ENCODE measurements at places on chromosomes 4 and X.

GRCh38 chr4:7857238-7857701 is 82.4 kb downstream of the AFAP1 start:
- no peak for DNase-seq

DNA sequence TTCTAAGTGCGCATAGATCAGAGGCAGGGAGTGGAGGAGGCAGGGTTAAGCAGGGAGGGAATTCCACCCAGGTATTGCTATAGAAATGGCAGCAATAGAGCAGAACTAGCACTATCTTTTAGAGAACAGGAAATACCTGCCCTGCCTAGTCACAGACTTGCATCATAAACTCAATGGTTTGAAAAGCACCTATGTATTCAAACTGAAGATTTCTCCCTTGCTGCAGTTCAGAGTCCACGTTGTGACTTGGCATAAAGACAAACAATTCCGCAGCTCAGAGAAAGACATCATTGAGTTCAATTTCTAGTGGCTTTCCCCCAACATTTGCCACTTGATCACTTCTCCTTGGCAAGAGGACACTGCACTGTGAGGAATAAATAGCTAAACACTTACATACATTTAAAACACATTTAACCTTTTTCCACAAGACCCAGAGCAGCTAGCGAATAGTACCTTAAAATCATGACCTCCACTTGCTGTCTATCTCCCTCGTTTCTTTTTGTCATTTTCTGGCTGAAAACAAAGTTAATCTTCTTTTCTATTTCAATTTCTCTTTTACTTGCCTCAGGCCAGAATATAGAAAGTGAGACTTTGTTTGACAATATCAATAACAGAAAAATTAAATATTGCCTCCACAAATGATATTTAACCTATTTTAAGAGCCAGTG is 42.4 kb downstream of the SLC7A11 start:
- no peak for DNase-seq

DNA sequence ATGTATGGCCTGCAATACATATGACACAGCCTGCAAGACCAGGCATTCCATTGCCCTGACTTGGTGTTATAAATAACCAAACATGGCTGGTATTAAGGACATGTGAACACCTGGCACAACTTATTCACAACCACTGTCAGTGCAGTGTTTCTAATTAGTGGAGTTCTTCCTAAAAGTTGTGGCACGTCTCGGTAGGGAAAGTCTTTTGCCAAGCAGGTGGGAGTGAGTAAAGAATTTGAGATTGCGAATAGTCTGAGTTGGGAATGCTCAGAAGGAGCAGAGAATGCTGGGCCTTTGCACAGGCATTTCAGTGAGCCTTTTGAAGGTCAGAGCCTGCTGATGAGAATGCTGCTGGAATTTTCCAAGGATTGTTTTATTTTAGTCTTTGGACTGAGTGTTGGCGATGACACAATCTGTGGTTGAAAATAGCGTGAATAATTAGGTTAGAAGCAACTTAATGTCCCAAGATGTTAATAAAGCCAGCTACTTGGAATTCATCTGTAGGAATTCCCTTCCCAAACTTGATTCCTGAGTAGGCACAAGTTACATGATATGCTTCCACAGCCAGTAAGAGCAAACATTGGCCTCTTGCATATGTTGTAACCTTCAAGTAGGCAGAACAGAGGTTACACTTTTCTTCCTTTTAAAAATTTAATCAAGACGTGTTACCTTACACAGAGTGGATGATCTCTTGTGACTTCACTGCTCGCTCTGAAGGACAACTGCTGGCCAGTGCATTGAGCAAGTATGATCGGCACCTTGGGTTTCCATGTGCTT is 83.6 kb upstream of the PGRMC2 start:
- no peak for DNase-seq

GRCh38 chrX:39613997-39614679 is 483.6 kb downstream of the BCOR start:
- peak; percentile 56 for DNase-seq

- DNase-seq, result no peak
Observed at GRCh38 chrX:16416588-16416987, 233.4 kb upstream of the S100G start.

DNA sequence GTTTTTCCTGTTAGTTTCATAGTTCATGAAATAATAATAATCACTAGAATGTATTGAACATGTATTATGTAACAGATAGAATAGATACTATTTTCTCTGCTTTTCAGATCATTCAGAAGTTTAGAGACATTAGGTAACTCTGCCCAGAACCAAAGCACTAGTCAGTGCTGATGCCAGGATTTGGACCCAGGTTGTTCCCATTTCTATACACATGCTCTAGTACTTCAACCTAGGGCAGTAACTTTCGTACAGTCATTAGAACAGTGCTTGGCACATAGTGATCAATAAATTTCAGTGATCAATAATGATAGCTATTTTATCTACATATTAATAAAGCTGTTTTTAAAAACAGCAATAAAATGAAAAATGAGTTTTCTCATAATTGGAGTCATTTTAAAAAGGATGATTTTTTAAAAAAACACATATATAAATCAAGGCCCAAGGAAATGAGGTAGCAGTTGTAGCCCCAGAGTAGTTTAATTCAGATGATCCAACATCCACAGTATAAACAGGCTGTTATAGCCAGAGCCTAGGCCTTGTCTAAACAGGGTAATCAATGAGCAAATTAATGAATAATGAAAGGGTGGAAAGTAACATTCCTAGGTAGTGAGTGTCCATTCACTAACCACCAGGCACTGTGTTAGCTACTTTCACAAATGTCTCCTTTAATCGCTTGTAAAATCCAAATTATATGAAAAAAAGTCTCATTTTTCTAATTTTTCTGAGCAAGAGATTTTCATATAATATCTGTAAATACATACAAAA is 25.6 kb downstream of the TXK start:
- DNase-seq, result no peak

DNA sequence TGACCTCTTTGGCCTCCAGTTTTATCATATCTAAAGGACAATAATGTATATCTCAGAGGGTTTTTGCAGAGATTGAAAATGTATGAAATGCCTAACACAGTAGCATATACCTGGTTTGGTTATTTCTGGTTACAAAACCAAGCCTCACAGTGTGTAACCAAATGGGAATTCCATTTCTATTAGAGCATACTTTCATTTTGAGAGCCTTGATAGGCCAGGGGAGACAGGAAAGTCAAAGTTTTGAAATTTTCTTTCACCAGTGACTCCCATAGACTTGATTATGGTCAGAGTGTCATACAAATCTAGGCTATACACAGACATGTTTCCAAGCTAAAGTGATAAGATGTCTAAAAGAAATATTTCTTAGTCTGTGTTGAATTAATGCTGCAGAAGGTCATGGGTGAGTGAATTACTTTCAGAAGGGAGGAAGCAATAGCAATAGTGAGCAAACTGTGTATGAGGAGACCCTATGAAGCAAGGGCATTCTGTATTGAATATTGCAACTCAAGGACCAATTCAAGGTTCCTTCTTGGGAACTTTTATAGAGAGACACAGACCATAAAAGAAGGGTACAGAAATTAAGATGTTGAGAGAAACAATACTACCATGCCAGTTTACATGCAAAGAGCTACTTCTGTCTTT is 151.1 kb downstream of the PDE5A start:
- DNase-seq, result no peak

- no peak for DNase-seq
Observed at GRCh38 chr4:3337811-3338210, 45.0 kb downstream of the RGS12 start.

- DNase-seq, result no peak
Observed at GRCh38 chr4:109499513-109499912, 60.5 kb upstream of the MCUB start.

DNA sequence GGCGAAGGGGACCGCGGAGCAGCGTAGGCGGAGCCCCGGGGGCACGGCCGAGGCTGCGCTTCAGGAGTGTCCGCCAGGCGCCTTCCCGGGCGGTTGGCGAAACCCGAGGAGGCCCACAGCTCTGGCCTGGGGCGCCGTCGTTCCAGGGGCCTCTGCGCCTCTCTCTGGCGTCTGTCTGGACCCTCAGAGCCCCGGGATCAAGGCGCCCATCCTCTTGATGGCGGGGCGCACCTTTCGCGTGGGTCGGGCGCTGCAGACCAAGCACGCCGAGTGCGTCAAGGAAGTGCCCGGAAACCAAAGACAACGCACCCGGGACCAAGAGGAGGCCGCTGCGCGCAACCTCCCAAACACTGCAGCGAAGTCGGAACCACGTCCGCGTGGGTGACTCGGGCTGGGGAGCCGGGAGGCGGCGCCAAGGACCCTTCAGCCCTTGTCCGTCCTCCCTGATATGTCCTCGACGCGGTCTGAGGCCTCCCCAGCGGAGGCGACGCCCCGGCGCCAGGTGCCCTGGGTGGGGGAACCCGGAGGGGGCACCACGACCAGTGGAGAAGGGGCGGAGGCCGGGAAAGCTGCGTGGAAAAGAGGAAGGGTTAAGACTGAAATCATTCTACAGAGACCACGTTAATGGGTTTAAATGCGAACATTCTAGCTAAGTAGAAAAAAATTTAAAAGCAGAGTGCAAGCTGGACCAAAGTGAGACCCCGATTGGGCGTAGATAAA is 9.9 kb downstream of the HMX1 start:
- no peak for DNase-seq

DNA sequence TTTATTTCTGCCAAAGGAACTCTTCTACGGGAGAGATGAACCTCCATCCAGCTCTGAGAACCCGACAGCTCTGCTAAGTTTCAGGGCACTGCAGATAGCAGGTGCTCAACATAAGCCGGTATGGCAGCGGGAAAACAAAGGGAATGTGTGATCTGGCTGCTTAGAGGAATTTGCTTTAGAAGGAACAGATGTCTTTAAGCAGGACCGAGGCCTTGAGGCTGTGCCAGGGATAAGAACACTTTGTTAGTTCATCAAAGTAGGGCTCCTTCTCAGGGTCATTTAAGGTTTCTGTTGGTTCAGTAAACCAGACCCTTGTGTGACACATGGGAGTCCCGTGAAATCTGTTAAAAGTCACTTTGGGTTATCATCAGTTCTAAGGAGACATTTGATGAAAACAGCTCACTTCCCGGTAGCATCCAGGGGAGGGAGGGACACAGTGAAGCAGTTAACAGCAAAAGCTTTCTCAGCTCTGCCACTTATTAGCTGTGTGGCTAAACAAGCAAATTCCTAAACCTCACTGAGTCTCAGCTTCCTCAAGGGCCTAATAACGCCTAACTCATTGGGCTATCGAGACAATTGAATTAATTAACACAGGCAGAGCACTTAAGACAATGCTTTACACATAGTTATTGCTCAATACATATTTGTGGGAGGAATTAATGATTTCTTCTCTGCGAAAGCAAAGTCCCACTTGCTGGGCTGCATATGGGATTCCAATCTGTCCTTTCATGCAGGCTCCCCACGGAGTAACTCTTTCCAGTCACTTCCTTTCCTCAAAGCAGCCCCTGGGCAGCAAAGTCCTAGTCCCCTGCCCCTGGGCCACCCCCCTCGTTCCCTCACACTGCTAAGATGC is 2.9 kb upstream of the FTSJ1 start:
- no peak for DNase-seq

- no peak for DNase-seq
Observed at GRCh38 chrX:13066391-13066790, 22.0 kb upstream of the FAM9C start.

DNA sequence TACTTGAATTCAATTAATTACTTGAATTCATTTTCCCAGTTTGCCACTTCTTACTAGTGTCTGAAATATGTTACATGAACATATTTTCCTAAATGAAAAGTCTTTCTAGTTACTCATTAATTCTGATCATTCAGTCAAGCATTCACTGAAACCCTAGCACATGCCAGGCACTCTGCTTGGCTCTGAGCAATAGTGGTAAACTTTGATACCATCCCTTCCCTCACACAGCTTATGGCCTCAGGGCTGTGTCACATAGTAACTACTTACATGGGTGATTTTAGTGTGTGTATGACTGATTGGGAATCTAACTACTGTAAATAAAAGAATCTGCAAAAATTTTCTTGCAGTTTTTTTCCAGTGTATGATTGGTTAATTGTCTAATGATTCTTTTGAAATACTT is 32.7 kb downstream of the METAP1 start:
- DNase-seq, result no peak

GRCh38 chrX:70292788-70293187 is 2.9 kb downstream of the KIF4A start:
- DNase-seq, result no peak

- no peak for DNase-seq
Observed at GRCh38 chrX:109714340-109714958, 18.6 kb downstream of the ACSL4 start.

DNA sequence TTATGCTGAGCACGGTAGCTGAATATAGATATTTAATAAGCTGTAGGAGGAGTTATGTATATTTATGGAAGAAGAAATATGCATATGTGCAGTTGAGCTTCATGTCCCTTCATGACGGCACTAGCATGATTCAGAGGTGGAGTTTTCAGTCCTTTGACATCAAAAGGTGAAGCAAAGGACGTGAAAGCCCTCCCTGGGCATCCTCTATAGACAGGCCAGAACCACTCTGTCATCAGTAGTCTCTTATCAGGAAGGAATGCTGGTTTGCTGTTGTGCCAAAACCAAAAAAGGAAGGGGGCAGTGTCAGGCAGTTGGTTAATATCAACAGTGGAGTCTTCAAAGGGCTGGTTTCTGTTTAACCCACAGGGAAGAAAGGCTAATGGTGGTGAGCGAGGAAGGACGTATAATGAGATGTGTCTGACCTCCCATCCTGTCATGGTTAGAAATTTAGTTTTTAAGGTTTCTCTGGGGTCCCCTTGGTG is 23.5 kb upstream of the IL2 start:
- DNase-seq, result no peak

- no peak for DNase-seq
Observed at GRCh38 chr4:139816856-139817255, 151.2 kb downstream of the MGST2 start.

- no peak for DNase-seq
Observed at GRCh38 chr4:113822555-113823290, 61.2 kb upstream of the CAMK2D start.

- DNase-seq, result no peak
Observed at GRCh38 chrX:141924293-141924692, 20.6 kb downstream of the MAGEC1 start.

- DNase-seq, result no peak
Observed at GRCh38 chrX:54178100-54178940, 4.7 kb downstream of the FAM120C start.

GRCh38 chr4:56160636-56161035 is 211.9 kb downstream of the CEP135 start:
- no peak for DNase-seq

- DNase-seq, result no peak
Observed at GRCh38 chrX:116756958-116757357, 294.2 kb upstream of the CT83 start.

- DNase-seq, result no peak
Observed at GRCh38 chr4:77635246-77635645, 29.6 kb downstream of the CXCL13 start.

DNA sequence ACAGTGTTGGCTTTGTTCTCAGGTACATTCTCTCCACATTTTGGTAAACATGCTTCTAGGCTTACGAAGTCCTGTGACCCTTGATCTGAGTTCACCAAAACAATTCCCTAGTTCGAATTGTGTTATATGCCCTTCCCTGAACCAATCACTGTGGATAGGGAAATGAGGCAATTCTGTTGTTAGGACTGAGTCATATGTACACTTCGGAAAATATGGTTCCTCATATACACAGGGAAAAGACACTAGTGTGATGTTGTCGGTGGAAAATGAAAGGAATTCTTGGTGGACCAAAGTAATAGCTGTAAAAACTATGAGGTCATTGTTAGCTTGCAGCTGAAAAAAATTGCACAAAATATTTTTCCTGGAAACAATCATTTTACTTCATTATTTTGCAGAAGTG is 46.6 kb upstream of the MAGEC2 start:
- DNase-seq, result no peak

- DNase-seq, result no peak
Observed at GRCh38 chr4:68878048-68878447, 62.3 kb downstream of the UGT2B10 start.
